ENCODE measurements at places on chromosomes 16 and 17.
A peak's percentile ranks its signal among the peaks of the same experiment; 100 is the strongest.

DNA sequence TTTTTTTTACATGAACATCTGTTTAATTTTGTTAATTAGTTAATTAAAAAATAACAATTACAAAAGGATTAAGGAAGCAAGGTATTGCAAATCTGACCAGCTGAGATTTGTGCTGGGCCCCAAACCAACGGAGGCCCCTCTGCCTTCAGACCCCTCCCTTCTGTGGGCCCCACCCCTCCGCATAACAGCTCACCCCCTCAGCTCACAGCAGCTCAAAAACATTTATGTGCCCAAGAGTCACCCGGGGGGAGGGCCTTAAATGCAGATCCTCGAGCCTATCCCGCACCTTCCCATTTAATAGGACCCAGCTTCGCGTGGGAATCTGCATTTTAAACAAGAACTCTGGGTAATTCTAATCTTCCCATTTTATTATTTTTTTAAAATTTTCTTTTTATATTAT is 75.0 kb downstream of the MGAT5B start:
- DNase-seq: no peak

DNA sequence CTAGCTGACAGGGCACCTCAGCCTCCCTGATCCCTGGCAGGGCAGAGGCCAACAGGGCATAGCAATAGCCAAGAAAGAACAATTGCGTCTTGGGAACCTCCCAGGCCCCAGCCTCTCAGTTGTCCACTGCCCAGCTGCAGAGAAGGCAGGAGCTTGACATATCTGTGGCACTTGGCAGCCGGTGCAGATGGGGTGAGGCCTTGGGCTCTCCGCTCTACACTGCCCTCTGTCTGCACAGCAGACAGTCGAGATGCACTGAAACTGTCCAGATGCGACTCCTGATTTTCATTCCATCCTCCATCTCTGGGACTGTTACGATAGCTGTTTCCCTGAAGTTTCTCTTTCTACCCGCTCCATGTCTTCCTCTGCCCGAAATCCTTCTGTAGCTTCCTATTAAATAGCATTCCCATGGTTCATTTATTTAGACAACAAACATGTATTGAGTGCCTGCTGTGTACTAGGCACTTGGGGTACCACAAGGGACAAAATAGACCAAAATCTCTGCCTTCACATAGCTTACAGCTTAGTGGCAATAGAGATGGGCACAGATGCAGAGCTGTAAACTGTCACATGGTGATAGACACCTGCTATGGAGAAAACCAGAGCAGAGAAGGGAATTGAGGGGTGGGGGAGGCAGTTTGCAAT is 3.3 kb downstream of the POLR3E start:
- DNase-seq: peak; percentile 54

DNA sequence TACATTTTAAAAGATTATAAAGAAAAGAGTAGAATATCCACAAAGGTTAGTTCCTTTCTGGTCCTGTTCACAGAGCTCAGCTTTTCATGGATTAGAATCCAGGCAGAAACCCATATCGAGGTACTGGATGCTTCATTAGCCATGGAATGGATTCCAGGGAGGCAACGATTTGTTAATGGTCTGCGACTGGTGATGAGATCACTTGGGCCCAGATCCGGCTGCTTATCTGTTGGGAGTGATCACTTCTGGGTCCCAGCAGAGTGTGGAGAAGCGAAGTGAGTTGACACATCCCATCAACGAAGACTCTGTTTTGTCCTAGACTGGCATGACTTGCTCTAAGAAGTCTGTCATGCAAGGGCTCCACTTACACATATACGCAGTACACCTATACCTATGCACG is 165.8 kb downstream of the MAF start:
- DNase-seq: no peak

DNA sequence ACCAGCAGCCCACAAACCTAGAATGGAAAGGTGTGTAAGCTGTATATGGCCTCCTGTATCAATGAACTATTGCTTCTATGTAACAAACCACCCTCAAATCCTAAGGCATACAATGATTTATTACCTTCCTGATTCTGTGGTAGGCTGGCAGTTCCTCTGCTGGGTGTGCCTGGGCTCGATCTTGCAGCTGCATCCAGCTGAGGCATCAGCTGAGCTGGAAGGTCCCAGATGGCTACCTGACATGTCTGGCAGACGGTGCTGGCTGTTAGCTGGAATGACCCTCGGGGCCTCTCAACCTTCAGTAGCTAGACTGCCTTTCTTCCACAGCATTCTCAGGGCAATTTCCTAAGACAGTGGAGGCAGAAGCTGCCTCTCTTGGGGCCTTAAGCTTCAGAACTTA is 152.7 kb downstream of the RAB11FIP4 start:
- DNase-seq: no peak

DNA sequence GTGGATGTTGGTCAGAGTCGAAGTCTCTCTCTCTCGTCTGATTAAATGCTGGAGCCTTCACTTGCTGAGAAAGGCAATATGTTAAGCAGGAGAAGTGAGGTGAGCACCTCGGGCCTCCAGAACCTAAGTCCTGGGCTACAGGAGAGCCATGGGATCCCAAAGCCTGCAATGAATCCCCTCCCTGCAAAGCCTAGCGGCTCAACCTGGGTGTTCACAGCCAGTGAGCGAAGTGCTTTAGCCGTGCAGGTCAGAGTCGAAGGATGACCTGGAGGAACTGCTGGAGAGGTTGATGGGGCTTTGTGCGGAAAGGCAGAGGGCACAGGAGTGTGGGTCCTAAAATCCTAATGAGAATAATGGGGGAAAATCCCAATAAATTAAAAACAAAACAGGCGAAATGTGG is 267.8 kb downstream of the ENGASE start:
- DNase-seq: no peak

DNA sequence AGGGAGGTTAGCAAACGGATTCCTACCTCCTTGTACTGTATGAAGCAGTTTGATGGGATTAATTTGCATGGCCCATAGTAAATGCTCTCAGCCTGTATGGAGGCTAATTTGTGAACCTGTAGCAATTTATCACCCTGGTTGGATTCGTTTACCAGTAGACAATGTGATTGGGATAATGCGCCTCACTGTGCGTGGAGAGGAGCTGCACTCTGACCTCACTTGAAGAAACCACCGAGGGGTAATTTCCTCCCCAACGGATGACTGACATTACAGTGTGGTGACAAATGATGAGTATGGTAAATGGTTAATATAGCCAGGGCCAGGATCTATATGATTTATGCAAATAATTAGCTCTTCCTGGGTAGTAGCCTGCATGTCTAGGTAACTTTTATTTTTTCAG is 479.1 kb upstream of the RBFOX1 start:
- DNase-seq: no peak

- DNase-seq: peak; percentile 63
Observed at GRCh38 chr16:27690608-27691007, 140.7 kb downstream of the KATNIP start.

DNA sequence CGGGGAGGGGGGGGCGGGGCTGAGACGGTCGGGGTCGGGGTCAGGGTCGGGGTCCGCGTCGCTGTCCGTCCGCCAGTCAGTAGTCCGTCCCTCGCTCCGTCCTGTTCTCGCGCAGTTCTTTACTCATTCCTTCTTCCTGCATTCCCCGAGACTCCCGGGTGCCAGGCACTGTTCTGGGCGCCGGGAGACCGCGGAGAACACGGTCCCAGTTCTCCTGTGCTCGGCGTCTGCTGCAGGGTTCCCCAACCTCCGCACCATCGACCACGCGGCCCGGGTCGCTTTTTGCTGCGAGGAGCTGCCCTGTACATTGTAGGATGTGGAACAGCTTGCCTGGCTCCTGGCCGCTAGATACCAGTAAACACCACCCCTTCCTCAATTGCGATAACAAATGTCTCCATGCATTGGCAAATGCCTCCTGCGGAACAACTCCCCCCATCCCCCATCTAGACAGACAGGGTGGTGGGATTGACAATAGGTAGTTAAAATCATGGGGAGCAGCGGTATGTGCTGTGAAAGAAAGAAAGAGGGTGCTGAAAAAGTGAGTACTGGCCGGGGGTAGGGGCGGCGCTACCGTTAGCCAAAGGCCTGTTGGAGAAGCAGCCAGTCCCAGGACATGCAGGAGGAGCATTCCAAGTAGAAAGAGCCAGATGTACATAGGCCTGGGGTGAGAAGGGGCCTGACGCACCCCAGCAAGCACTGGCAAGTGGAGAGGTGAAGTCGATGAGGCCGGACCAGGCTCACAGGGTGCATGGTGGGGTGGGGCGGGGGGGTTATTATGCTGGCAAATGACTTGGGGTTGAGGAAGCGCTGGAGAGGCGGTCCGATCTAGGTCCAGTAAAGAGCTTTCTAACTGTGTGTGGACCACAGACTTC is 631 bp downstream of the TRAF7 start:
- DNase-seq: peak; percentile 41

- DNase-seq: no peak
Observed at GRCh38 chr17:74430385-74430705, 1.5 kb upstream of the GPRC5C start.

DNA sequence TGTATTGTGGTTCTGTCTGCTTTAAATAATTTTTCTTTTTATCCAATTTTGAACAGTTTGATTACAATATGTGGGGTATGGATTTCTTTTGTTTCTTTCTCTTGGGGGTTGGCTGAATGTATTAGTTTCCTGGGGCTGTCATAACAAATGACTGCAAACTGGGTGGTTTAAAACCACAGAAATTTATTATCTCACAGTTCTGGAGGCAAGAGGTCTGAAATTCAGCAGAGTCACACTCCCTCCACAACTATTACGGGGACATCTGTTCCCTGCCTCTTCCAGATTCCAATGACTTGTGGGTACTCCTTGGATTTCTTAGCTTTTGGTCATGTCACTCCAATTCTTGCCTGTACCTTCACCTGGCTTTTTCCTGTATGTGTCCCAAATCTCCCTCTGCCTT is 23.7 kb downstream of the COX11 start:
- DNase-seq: no peak

GRCh38 chr17:61416540-61417363 is 17.1 kb downstream of the TBX2 start:
- peak; percentile 84 for DNase-seq

GRCh38 chr16:68219725-68220351 is 16.1 kb downstream of the ESRP2 start:
- no peak for DNase-seq

- DNase-seq: peak; percentile 86
Observed at GRCh38 chr17:64073771-64074703, 53.6 kb upstream of the ICAM2 start.

DNA sequence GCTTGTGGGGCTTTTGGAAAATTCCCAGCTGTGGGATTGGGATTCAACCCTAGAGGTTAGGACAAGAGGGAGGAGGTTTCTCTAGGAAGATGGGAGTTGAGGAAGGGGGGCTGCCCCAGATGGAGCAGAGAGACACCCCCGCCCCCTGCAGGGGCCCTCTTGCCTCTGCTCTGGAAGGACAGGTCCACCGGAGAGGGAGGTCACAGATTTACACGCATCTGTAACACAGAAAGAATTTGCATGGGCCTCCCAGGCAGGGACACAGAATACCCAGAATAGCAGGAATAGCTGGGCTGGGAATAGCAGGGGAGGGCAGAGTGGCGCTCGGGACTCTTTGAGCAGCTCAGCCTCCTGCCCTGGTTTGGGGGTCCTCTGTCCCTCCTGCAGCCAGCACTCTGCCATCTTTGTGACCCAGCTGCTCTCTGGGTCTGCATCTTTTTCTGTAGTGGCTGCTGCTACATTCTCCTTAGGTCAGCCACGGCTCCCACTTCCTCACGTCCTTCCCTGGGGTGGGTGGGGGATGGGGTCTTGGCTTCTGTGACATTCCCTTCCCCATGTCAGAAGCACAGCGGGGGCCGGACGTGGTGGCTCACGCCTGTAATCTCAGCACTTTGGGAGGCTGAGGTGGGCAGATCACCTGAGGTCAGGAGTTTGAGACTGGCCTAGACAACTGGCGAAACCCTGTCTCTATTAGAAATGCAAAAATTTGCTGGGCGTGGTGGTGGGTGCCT is 33.9 kb upstream of the PLLP start:
- DNase-seq: no peak

- peak; percentile 90 for DNase-seq
Observed at GRCh38 chr16:86018487-86018886, 119.5 kb downstream of the IRF8 start.

DNA sequence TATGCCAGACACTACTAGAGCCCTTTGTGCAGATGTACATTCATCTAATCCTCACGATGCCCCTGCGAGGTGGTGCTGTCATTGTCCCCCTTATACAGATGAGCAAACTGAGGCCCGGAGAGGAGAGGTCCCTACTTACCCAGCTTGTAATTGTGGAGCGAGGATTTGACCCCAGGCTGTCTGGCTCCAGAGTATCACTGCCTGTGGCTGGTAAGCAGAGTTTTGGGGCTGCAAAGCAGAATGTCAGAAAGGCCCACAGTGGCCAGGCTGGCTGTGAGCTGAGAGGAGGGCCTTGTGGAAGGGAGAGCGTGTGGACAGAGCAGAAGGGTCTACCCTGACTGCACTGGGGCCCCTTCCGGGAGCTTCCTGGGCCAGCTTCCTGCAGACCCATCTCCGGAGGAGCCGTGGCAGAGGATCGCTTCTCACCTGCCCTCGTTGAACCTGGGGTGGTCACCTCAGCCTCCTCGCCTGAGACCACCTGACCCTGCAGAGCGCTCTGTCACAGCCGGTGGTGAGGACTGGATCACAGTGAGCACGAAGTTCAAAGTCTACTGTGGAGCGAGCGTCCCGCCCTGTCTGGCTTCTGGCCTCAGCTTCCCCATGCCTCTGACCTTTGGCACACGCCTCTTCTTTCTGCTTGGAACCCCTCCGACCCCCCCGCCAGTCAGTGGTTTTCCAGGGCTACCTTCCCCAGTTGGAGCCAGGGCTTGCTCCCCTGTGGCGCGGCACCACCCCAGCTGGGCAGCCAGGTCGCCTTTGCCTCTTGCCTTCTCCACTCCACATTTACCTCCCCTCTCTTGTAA is 12.1 kb downstream of the CMIP start:
- DNase-seq: no peak

DNA sequence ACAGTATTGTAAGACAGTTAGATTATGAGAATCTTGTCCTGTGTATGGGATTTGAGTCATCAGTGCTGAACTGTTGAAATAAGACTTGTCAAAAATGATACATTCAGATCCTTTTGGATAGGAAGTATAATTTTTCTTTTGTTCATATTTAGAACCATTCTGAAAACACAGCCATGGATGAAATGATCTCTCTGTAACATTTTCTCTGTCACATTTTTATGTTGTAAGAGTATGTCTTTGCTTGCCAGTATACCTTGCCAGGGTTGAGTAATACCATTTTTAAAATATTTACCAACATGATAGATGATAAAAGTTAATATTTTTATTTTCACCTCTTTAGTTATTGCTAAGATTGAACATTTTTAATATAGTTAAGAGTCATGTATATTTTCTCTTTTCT is 45.0 kb downstream of the NSRP1 start:
- no peak for DNase-seq

DNA sequence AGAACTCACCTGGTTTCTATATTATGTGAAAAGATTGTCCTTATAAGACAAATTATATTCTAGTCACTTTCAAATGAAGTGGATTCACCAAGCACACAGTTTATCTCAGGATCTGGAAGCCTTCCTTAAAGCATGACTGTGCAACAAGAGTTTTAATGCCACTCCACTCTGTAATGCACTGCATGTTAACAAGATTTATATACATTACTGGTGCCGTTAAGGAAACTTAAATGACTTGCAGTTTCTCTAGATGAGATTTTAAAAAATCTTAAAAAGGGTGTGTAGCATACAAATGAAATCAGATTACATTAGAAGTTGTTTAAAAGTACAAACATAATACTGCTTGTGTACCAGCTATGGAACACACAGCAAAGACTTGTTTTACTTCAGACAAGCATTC is 150.8 kb downstream of the SNX11 start:
- no peak for DNase-seq

Data from suppressor macrophage (primary cell).